ENCODE measurements at places on chromosomes 5 and 9.

GRCh38 chr5:132500931-132501628 is 10.5 kb upstream of the IRF1 start:
- no peak for DNase-seq

GRCh38 chr9:120464176-120464886 is 115.6 kb downstream of the CDK5RAP2 start:
- DNase-seq: no peak

- peak; percentile 76 for DNase-seq
Measured at GRCh38 chr9:12785260-12785770, 10.5 kb downstream of the LURAP1L start.

DNA sequence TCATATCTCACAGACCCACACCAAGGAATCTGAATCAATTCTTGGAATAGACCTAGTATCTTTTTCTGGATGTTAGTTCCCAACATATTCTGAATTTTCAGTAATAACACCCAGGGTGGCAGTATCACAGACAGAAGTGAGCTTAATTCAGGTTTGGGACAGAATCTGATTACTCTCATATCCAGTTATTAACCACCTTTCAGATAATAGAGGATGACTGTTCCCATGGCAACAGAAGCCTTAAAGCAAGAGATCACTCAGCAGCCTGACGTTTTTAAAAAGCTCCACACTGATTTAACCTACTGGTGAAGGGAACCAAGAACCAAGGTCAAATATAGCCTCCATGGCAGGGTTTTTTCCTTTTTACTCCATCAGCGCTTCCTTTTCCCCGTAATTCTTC is 68.4 kb downstream of the ACTBL2 start:
- DNase-seq: peak; percentile 62

DNA sequence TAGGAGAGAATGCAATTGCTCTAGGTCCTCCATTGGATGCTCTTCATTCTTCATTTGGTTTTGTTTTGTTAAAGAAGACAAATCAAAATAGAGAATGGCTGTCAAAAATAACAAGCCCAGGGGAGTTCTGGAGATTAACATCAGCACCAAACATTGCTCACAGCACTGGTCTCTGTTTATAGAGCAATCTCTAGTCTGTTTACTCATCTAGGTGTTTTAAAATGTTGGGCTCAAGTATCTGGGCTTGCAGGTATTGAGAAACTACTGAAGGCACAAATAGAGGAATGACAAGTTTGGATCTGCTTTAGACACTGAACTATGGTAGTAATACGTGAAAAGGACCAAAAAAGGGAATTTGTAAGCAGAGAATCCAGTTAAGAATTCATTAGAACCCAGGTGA is 77.0 kb upstream of the TMC1 start:
- DNase-seq: no peak

DNA sequence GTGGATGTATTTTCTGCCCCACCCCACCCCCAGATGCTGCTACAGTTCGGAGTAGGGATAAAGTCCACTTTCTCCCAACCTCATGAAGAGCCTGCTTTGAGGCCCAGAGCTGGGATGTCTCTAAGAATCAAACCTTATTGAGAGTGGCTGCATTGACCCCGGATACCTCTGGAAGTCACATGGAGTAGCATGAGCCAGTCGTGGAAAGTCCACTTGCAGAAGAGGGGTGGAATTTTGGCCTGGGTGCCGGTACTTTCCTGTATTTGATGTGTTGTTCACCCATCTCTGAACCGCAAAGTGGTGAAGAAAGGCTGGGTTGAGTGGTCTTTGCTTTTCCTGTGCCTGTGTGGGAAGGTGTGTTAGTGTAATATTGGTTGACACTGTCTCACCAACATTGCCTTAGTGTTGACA is 3.7 kb downstream of the OTULIN start:
- no peak for DNase-seq

DNA sequence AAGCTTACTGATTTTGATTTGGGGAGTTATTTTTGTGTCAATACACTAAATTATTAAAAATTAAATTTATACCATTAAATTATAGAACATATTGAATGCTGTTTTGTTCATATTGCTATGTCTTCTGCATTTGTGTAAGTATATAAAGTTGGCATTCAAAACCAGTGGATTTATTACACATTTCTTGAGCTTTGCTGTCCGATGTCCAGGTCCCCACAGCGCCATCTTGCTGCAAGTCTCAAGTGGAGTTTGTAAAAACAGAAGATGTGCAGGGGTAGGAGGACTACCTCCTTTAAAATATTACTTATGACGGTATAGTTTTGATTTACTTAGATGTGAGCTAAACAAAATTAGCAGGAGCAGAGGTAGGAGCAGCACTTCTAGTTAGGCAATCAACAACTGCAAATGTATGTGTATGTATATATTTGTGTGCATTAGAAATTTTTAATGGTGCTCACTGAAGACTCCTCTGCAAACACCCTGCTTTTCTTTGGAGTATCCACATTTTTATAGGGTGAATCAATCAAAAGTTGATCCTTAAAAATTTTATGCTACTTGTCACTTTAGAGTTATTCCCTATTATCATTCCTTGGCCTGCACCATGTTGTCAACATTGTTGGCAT is 37.4 kb downstream of the CPEB4 start:
- DNase-seq: no peak

- peak; percentile 66 for DNase-seq
Measured at GRCh38 chr9:87713278-87713987, 12.5 kb upstream of the CTSL start.

- peak; percentile 54 for DNase-seq
Measured at GRCh38 chr9:114108016-114108833, 9.1 kb upstream of the KIF12 start.

DNA sequence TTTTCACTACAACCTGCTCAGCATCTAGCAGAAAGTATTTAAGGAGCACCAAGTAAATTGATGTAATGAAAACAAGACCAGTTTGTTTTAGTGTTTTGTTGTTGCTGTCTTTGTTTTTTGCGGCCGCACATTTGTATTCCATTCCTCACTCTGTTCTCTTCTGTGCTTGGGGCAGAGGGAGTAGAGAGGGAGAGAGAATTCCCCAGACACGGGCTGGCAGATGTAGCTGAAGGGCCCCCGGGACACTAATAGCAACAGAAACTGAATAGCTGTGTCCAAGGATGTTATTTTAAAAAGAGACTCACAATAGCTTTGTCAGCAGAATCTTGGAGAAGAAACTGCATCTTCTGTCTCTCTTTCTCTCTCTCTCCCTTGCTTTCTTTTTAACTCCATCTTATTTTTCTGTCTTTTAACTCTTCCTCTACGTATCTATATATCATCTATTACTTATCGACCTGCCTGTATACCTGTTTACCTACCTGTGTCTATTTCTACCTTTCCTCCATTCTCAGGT is 145.3 kb downstream of the PAPPA start:
- DNase-seq: no peak

GRCh38 chr5:11054014-11054413 is 293.0 kb upstream of the DAP start:
- DNase-seq: no peak

DNA sequence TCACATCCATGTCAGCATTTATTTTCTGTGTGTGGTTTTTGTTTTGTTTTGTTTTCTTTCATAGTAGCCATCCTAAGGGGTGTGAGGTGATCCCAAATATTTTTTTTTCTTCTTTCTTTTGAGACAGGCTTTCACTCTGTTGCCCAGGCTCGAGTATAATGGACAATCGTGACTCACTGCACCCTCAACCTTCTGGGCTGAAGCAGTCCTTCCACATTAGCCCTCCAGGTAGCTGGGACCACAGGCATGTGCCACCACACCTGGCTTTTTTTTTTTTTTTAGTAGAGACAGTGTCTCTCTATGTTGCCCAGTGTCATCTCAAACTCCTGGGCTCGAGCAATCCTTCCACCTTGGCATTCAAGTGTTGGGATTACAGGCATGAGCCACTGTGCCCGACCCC is 59.1 kb downstream of the CDC42SE2 start:
- no peak for DNase-seq

- DNase-seq: no peak
Measured at GRCh38 chr9:124280176-124280691, 22.5 kb downstream of the NEK6 start.

GRCh38 chr9:114156657-114157421 is 1.5 kb downstream of the COL27A1 start:
- peak; percentile 58 for DNase-seq

- no peak for DNase-seq
Measured at GRCh38 chr5:15993919-15994318, 185.7 kb downstream of the MARCHF11 start.

GRCh38 chr5:160655717-160656116 is 196.3 kb downstream of the ATP10B start:
- no peak for DNase-seq

DNA sequence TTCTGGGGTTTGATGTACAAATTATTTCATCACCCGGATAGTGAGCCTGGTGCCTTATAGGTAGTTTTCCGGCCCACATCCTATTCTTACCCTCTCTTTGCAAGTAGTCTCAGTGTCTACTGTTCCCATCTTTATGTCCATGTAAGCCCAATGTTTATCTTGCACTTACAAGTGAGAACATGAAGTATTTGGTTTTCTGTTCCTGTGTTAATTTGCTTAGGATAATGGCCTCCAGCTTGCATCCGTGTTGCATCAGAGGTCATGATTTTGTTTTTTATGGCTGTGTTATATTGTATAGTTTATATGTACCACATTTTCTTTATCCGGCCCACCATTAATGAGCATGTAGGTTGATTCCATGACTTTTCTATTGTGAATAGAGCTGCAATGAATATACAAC is 136.5 kb downstream of the PRR16 start:
- no peak for DNase-seq

DNA sequence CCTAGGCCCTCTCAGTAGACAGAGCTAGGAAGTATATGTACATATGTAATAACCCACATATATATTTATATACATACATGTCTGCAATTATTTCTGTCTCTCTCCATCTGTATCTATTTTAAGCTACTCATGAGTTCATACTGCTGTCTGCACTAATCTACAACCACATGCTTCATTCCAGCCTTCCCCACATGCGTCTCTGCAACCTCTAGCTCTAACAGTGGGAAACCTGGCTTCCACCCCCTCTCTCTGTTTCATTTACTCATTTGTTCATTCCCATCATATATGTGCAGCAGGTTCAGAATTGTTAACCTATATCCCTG is 23.3 kb downstream of the DCANP1 start:
- DNase-seq: no peak

DNA sequence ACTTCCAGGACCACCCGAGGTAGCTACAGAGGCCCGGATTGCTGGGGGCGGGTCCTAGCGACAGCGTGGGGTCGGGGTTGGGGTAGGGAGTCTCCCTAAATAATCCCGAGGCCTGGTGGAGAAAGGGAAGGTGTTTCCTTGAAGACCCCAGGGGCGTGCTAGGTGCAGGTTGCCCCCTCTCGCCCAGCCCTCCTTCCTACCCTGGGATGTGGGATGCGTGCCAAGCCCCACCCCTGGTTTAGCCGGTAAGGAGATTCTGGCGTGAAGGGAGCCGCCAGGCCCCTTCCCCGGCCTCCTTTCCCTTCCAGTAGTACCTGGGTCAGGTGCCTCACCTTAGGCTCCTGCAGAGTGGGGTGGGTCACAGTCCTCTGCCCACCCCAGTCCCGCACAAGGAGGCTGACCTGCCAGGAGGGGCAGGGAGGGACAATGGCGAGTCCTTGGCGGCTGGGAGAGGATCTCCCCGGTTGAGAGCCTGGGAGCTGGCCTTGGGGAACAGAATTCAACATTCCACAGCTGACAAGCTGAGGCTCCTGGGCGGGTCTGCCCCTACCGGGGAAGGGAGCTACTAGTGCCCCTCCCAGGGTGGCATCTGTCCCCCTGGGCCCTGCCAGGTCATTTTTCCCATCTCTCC is 674 bp downstream of the TSPAN17 start:
- no peak for DNase-seq

- DNase-seq: no peak
Measured at GRCh38 chr9:16092142-16093091, 539.6 kb downstream of the CCDC171 start.

GRCh38 chr9:84145780-84146179 is 165.2 kb downstream of the RMI1 start:
- no peak for DNase-seq

DNA sequence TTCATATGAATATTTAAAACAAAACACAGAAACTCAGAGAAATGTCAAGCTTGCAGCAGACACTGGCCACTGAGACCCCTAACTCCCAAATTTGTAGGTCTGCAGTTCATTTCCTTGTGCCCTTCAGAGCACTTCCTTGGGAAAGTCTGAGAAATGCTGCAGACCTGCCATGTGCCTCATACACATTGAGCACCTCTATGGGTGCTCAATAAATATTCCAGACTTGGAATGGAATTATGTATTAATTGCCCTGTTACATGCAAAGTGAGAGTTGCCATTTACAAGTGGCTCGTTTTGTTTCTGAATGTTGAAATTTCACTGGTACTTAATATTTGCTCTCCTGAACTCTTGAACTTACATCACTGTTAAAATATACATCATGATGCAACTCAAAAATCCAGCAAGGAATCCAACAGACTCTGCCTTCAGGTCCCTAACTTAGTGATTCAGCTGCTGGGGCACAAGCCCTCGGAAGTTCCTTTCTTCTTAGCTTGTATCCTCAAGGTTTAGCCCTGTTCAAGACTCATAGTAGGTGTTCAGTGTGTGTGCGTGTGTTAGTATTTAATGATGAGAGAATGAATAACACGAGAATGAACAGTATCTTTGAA is 90.6 kb downstream of the PTCD2 start:
- no peak for DNase-seq
